ENCODE measurements at places on chromosomes 1 and 21.

- no peak for DNase-seq
These were observed 244.8 kb upstream of the SPAG17 start for GRCh38 chr1:118429856-118430255.

DNA sequence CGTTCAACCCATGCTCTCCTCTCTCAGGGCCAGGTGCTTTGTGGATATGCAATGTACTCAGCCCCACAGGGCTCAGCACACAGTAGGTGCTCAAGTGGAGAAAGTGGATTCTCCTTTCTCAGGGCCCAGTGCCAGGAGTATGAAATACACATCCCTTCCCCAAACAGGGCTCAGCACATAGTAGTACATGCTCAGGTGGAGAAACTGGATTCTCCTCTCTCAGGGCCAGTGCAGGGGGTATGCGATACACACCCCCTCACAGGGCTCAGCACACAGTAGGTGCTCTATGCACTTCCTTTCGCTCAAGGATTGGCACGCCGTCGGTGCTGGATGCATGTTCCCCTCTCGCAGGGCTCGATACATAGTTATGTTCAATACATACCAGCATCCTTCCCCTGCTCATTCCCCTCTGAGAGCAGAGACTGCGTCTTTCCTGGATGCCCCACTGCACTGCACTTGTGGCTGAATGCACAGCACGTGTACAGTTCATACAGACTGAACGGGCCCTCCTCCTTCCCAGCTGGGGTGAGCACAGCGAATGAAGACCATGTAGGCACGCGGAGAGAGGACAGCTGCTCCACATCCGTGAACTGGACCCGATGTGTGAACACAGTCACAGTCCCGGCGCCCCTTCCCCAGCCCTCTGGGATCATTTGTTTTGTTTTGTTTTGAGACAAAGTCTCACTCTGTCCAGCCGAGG, 16.6 kb upstream of the DISP3 start:
- DNase-seq = no peak

- no peak for DNase-seq
These were observed 165.7 kb upstream of the SYT6 start for GRCh38 chr1:114319418-114319817.

DNA sequence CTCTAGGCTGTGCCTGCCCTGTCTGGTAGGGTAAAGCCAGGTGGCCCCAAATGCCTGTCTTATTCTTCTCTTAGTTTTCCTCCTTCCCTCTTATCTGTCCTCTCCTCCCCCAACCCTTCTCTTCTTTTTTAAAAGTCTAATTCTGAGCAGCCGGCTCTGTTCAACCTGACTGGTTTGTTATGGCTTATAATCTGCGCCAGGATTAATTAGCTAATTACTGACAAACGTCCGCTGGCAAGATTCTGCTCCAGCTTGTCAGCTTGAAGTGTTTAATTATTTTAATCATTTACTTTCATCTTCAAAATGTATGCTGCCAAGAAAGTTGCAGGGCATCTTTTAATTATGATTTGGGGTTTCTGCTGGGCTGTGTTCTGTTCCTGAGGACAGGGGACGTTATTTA, 27.2 kb upstream of the PSMB2 start:
- no peak for DNase-seq

- no peak for DNase-seq
These were observed 130.0 kb downstream of the PROX1 start for GRCh38 chr1:214117780-214118179.

DNA sequence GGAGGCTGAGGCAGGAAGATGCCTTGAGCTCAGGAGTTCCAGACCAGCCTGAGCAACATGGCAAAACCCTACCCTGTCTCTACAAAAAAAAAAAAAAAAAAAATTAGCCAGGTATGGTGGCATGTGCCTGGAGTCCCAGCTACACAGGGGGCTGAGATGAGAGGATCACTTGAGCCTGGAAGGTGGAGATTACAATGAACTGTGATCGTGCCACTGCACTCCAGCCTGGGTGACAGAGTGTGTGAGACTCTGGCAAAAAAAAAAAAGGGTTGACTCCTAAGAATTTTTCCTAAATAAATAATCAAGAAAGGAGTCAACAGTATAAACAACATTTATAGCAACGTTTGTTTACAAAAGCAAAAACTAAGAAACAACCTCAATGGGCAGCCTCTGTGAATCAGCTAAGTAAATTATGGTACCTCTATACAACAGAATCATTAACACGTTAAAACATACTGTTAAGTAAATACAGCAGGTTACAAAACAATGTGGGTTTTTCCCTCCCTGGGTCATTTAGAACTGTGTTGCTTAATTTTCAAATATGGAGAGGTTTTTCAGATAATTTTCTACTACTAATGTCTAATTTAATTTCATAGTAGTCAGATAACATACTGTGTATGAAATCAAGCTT, 56.8 kb downstream of the SLC30A10 start:
- DNase-seq = no peak

GRCh38 chr1:89531480-89532139, 7.0 kb downstream of the LRRC8B start:
- no peak for DNase-seq

GRCh38 chr1:18569811-18570545, 60.7 kb upstream of the PAX7 start:
- DNase-seq = no peak

DNA sequence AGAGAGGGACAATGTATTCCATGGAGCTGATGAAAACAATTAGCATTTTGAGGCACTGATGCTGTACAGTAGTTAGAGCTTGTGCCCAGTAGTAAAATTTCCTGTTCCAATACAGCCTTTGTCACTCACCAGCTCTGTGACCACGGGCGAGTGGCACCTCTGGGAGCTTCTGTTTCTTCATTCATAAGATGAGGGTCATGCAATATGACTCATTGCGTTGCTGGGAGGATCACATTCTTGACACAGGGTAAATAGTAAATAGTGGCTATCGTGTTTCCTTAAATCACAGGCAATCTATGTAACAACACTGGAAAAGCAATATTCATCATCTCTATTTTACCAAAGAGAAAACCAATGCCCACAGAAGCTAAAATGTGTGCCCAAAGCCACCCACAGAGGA, 4.5 kb upstream of the LRRC52 start:
- DNase-seq = peak; percentile 18

DNA sequence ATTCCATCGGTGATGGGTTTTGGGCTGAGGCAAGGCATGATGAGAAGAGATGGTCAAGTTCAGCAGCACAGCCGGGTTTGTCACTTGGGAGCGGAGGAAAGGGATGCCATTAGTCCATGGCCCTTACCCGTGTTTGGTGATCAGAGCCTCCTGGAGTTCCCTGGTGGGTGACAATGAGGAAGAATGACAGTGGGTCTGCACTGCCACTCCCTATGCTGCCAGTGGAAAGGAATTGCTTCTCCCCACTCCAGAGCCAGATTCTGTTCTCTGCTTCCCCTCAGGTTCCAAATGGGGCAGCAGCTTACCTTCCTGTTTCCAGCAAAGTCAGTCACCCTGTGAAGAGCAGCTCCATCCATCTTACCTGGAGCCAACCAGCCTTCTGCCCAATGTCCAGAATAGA, 393.1 kb downstream of the PTPRU start:
- DNase-seq = no peak

DNA sequence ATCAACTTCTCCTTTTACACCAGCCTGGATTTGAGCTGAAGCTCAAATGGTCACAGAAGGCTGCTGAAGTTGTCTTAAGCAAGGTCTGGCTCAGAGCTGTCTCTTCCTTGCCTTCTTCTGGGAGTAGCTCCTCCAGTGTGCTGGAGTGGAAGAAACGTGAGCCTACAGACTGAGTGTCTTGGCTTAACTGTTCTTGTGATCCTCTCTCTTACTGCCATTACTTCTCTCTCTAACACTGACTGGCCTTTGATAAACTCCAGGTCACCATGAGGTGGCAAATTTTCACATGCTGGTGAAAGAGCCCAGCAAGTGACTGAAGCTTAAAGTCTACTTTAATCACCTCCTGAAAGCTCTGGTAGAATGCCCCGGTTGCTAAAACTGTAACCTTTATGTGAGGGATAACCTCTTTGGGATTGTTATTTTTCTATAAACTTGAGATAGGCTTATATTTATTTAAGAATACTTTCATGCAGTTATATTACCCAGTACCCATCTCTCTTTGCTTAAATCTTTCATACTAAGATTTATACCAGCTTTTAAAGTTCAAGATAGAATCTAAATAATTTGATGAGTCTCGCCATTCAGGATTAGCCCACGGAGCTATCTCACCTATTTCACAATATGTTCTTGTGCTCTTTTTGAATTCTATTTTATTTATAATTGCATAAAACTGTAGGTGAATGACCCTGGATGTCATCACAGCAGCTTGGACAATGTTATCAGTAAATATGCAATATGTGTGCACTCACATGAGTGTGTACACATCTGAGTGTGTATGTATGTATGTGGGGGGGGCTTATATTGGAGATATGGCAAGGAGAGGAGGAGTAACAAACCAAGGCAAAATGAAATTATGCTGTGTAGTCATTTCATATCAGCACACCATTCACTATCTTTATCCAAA, 924.0 kb downstream of the LTN1 start:
- peak; percentile 1 for DNase-seq

GRCh38 chr1:78469576-78469975, 21.2 kb upstream of the PTGFR start:
- no peak for DNase-seq

DNA sequence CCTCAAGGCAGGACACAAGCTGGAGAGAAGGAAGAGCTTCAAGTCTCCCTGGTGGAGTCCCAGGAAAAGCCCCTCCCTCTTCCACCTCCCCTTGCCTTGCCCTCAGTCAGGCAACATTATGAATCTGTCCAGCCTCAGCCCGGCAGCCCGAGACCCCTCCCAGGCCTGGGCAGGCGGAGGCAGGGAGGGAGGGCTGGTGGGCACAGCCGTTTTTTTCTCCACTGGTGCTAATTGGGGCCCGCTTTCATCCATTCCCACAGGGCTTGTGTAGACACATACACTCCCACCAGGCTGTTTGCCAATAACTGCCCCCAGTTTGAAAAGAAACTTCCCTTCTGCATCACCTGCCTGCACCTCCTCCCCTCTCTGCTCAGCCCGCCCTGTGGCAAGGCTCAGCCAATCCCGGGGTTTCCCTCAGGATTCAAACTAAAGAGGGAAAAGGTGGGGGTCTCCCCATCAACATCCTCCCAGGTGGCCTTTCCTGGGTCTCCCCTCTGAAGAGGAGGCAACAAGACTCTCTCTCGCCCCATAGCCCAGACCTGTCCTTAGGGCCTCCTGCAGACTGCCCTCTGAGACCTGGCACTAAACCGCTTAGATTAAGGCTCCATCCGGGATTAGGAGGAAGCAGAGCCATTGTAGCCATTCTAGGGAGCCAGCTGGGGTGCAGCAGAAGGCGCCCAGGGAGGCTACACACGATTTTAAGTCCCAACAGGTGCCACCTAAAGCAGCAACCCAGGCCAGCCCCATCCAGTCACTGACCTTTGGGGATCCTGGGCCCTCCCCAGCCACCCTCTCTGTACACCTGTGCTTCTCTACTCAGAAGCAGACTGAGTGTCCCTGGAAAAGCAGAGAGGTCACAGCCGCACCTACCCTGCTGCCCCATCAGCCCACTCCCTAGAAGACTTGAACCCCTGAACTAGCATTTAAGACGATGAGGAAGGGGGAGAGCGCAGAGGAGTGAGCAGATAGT, 3.5 kb downstream of the IGSF9 start:
- no peak for DNase-seq

GRCh38 chr1:63877816-63878215, 104.0 kb downstream of the ROR1 start:
- no peak for DNase-seq

DNA sequence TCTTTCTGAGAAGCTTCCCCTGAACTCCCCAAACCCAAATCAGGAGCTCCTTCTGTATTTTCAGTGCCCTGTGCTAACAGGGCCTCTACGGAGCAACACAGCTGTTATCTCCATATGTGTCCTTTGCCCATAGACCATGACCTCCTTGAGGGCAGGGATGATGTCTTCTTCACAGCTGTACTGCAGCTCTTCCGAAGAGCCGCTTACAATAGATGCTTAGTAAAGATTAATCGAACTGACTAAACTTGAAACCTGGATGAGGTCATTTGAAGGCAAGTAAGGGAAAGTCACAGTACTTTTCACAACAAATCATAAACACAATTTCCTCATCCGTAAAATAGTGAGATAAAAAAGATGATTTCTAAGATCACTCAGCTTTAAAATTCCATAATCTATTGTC, 4.4 kb upstream of the KCNN3 start:
- no peak for DNase-seq

All from inflammatory macrophage (primary cell).